ENCODE measurements at places on chromosomes 7 and 10.

DNA sequence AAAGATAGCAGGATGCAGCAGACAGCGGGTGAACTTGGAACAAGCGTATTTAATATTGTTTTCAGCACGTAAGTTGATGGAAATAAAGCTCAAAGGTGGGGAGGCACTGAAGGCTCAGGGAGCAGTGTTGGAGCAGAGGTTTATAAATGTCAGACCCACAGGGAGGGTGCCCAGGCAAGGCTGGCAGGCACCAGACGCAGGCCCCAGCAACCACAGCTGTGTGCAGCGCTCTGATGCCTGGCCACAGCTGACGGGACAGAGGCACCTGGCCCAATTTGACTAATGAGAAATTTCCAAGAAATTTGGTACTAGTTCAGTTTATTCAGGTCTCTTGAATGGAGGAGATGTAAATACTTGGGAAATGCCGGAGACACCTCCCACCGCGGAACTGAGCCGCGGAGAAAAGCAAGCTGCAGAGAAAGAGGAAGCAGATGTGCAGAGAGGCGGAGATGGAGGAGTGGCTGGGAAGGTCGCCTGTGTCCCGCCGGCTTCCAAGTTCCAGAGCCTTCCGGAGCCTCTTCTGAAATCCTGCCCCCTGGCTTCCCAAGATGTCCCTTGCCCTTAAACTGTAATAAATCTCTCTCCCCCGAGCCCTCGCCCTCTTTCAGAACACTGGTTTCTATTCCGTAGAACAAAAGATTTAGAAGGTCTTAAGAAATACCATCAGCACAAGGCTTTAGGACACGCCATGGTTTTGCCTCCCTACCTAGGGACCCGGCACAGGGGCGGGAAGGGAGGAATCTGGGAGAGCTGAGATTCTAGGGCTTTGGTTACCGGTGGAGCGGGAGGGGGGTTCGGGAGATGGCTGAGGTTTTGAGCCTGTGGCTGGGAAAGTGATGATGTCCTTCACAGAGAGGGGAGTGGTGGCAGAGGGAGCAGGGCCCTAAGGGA is 38.4 kb upstream of the PLXNA4 start:
- DNase-seq, result peak; percentile 37

DNA sequence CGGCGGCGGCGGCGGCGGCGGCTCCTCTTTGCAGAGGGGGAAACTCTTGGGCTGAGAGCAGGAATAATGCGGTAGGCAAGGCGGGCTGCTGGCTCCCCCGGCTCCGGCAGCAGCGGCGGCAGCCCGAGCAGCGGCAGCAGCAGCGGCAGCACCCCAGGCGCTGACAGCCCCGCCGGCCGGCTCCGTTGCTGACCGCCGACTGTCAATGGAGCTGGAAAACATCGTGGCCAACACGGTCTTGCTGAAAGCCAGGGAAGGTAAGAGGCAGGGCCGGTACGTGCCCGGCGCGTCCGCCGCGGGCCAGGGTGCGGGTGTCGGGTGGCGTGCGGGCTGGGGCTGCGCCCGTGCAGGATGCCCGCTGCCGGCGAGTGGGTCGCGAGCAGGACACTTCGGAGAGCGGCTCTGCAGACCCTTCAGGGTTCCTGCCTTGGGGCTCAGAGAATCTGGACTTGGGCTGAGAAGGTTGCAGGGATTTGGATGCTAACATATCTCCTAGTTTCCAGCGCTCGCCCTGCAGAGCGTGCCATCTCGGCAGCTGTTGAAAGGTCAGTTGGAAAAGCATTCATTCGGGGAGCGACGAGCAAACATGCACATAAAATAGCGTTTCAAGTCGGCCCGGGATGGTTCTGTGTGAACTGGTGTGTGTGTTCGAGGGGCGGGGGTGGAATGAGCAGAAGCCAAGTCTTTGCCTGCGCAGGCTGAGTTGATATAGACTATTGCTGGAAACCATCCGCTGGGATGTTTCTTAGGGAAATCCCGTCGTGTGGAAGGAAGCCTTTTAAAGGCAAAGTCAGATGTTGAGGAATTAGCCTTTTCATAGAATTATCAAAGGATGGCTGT is 562 bp downstream of the GRK5 start:
- no peak for DNase-seq

GRCh38 chr7:96728139-96728538 is 18.5 kb upstream of the SEM1 start:
- no peak for DNase-seq

DNA sequence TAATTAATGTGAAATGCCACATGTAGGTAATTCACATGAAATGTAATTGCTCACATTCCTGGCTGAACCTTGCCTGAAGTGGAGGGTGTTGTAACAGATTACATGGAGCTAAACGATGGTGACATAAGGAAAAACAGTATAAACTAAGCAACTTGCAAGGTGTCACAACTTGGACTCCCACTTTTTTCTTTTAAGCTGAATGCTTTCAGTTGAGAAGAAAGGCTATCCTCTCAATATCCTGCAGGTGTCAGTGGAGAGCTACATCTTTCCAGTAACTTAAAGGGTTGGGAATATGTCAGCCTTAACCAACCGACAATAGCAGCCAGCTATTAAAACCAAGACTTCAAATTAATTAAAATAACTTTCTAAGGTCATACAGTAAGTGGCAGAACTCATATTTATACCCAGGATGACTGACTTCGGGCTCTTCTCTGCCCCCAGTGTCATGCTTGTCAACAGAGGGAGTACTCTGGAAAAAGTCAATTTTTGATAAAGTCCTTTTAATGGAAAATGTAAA is 33.7 kb downstream of the NRBF2 start:
- peak; percentile 31 for DNase-seq

DNA sequence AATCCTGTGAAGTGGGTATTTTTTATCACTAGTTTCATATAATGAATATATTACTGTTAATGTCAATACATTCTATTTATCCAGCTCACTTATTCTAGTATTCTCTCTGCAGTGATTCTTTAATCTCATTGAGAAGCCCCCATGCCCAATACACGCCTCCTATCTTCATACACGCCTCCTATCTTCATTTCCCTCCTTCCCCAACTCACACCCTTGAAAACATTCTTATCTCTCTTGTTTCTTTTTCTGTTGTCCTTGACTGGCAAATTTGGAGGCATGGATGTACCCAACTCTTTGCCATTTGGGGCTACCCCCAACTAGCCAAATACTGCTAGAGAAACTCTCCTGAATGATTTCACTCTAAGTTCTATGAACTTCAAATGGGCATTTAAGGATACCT is 40.5 kb downstream of the ST8SIA6 start:
- DNase-seq, result no peak

DNA sequence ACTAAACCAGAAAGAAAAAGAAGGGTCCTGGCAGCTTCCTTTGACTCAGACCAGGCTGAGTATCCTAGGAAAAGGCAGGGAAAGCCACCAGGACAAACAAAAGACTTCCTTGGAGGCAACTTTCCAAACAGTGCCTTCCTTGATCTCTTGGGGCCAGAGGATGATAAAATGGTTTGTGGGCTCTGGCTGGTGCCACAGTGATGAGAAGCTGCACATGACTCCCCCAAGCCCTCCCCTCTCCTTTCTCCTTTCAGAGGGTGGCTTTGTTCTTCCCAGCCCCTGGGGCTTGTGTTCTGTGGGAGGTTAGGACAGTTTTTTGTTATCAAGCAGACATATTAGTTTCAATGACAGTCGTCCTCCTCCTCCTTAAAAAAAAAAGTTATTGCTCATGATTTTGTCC is 183.2 kb downstream of the SEM1 start:
- no peak for DNase-seq

GRCh38 chr10:102468683-102469082 is 17.3 kb upstream of the C10orf95 start:
- DNase-seq, result no peak

DNA sequence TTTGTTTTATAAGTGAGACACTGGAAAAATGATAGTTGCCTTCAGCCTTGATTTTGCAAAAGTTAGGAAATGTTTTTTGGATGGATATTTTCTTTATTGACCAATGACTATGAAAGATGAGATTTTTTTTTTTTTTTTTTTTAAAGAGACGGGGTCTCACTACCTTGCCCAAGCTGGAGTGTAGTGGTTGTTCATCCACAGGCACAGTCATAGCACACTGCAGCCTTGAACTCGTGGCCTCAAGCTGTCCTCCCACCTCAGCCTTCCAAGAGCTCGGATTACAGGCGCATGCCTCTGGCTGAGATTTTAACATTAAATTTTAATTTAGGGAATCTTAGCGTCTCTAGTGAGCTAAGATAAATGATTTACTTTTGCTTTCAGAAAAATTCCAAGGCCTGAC is 66.2 kb downstream of the LOXL4 start:
- no peak for DNase-seq

DNA sequence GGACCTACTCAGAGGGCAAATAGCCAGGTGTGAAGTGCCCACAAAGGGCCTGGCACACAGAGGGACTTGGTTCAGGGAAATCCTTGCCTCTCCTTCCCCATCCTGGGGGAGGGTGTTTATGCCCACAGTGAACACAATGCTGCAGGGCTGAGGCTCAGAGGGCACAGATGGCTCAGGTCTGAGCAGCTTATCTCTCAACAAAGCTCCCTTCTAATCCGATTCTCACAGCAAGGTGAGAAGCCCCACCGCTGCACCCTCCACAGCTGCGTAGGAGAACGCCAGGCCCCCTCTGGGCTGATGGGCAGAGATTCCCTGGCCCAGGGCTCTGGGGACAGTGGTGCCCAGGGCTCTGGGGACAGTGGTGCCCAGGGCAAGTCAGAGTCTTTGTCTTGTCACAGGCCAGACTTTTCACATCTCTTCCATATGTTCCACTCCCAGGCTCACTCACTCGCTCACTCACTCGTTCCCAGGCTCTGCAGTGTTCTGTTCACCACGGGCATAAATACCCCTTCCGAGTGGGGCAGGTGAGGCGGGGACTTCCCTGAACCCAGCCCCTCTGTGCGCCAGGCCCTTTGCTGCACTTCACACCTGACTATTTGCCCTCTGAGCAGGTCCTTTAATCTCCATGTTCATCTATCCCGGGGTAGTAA is 8.7 kb upstream of the CDHR1 start:
- no peak for DNase-seq
